ENCODE measurements at places on chromosomes 12 and 14.

GRCh38 chr12:101116911-101117310 is 93.1 kb downstream of the SLC5A8 start:
- DNase-seq, result no peak

DNA sequence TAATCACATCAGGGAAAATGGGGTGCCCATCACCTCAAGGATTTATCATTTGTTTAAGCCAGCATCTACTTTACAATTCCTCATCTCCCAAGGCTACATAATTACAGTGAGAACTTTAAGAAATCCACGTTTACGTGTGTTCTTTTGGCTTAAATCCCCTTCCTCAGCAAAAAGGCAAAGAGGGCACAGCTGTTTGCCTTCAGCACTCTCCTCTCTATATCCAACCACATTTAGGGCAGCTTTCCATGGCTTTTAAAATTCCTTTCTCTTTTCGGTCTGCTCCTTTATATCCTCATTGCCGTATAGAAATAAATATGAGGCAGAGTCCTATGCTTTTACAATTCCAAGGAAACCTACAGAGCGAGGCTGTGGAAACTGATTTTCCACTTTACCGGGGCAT is 175.9 kb downstream of the EMP1 start:
- no peak for DNase-seq

- DNase-seq, result no peak
These were observed 148.3 kb upstream of the GRIN2B start for GRCh38 chr12:14129611-14130195.

GRCh38 chr12:128009108-128009507 is 257.9 kb upstream of the TMEM132C start:
- no peak for DNase-seq
